ENCODE measurements at places on chromosomes 16 and 17.
A peak's percentile ranks its signal among the peaks of the same experiment; 100 is the strongest.

GRCh38 chr17:55259684-55260111, 5.1 kb upstream of the HLF start:
- H3K36me3 ChIP-seq = no peaks in the 10 kb centered on the region
- no peak overlapping the region for H3K27ac ChIP-seq
- DNase-seq = no peak
- peaks cover 29% of the 10 kb centered on the region for H3K27me3 ChIP-seq
- H3K4me3 ChIP-seq = no peak overlapping the region

DNA sequence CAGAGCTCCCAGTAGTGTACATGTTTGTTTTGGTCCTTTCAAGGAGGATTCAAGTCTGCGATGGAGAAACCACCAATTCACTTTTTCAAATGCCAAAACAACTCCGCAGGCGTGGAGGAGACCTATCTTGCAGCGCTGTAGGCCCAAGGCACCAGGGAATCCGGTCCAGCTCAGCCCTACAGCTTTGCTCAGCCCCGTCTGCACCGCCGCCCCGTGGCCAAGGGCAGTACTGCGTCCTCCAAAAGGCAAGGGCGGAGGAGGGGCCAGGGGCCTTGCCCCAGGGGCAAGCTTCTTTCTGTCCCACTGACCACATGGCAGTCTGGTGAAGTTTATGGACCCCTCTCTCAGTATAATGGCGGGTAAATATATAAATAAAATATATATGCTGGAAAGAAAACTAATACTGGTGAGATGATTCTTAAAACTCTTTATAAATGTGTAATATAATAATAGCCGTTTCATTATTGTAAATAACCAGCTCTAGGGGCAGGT, 709 bp upstream of the CD300LG start:
- H3K4me1 ChIP-seq = no peaks in the 10 kb centered on the region
- no peak overlapping the region for H3K27ac ChIP-seq
- H3K27me3 ChIP-seq = peaks cover 12% of the 10 kb centered on the region
- DNase-seq = peak; percentile 35

- no peak for DNase-seq
- peaks cover 25% of the 10 kb centered on the region for H3K27me3 ChIP-seq
- H3K4me3 ChIP-seq = no peak within 1 kb of the TSS
- H3K4me1 ChIP-seq = no peaks in the 10 kb centered on the region
Observed at GRCh38 chr17:8965394-8966168, at the start of gene PIK3R5. TSS of gene PIK3R5 (minus strand) at chr17:8965707. CDS start at chr17:8911494, 54,213 bp downstream.

GRCh38 chr17:16470265-16470664, 21.7 kb downstream of the LRRC75A start:
- peaks cover 2% of the 10 kb centered on the region for H3K27me3 ChIP-seq
- H3K4me3 ChIP-seq = no peak overlapping the region
- no peak overlapping the region for H3K27ac ChIP-seq
- no peaks in the 10 kb centered on the region for H3K4me1 ChIP-seq
- DNase-seq = no peak

- no peak overlapping the region for H3K4me3 ChIP-seq
- DNase-seq = no peak
- H3K36me3 ChIP-seq = peaks cover 6% of the 10 kb centered on the region
- no peaks in the 10 kb centered on the region for H3K27me3 ChIP-seq
- H3K27ac ChIP-seq = no peak overlapping the region
Observed at GRCh38 chr16:11051879-11052808, 107.8 kb downstream of the CLEC16A start.

- DNase-seq = no peak
- H3K36me3 ChIP-seq = no peaks in the 10 kb centered on the region
- H3K27me3 ChIP-seq = no peaks in the 10 kb centered on the region
- H3K27ac ChIP-seq = no peak overlapping the region
- no peak overlapping the region for H3K4me3 ChIP-seq
- H3K4me1 ChIP-seq = no peaks in the 10 kb centered on the region
Observed at GRCh38 chr17:31688701-31689100, 170.3 kb downstream of the COPRS start.

DNA sequence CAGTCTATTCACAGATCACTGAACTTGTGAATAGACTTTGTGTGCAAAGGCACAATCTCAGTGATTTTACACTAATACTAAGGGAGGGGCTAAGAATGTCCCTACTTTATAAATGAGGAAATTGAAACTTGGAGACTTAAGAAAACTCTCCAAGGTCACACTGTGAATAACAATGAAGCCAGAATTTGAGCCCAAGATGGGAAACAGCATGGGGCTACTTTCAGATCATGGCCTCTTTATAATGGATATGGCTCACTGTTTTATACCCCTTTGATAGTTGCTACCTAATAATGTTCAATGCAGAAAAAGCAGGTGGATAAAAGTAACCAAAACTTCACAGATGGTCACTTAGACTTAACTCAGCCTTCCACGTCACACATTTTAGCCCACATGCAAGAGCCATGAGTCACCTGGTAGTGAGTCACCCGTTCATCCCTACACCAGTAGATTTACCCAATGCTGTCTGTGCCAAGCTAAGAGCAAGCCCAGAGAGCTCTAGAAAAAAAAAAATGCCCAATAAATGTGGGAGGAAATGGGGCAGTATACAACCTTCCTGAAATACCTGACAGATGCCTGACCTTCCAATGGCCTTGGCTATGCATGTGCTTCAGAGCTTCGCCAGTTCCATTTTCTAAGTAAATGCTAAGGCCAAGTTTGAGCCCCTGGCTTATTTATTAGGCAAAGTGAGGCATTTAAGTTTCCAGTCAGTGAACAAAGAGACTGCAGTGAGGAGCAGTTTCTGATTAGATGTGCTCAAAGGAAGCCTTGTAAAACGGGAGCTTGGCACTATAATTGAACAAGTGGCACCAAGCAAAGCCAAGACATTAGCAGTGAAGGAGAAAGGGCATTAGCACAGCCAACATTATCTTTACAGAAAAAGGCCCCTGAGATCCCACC, 219.7 kb downstream of the TMEM114 start:
- H3K4me3 ChIP-seq = no peak overlapping the region
- H3K27ac ChIP-seq = no peak overlapping the region
- peak; percentile 3 for DNase-seq

GRCh38 chr16:80006241-80007215, 406.0 kb upstream of the MAF start:
- H3K4me3 ChIP-seq = no peak overlapping the region
- no peaks in the 10 kb centered on the region for H3K27me3 ChIP-seq
- H3K36me3 ChIP-seq = no peaks in the 10 kb centered on the region
- peaks cover 11% of the 10 kb centered on the region for H3K4me1 ChIP-seq
- peak overlapping the region; percentile 46 for H3K27ac ChIP-seq
- peak; percentile 69 for DNase-seq

DNA sequence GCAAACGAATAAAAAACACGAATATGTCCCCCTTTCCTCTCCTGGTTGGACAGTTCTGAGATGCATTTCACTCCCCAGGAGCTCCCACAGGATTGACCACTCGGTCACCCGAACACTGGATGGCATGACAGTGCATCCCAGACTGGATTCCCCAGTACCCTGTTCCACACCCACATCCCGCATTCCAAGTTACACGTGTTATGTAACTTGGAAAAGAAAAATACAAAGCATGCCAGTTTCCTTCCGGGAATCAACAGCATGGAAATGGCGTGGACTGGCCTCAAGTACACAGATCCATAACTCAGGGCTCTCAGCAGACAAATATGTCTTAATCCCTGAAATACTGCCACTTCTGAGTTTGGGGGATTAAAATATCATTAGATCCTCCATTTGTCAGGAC, 12.6 kb upstream of the KLHL36 start:
- no peaks in the 10 kb centered on the region for H3K4me1 ChIP-seq
- H3K27me3 ChIP-seq = no peaks in the 10 kb centered on the region
- H3K27ac ChIP-seq = no peak overlapping the region
- no peak for DNase-seq
- no peaks in the 10 kb centered on the region for H3K36me3 ChIP-seq

DNA sequence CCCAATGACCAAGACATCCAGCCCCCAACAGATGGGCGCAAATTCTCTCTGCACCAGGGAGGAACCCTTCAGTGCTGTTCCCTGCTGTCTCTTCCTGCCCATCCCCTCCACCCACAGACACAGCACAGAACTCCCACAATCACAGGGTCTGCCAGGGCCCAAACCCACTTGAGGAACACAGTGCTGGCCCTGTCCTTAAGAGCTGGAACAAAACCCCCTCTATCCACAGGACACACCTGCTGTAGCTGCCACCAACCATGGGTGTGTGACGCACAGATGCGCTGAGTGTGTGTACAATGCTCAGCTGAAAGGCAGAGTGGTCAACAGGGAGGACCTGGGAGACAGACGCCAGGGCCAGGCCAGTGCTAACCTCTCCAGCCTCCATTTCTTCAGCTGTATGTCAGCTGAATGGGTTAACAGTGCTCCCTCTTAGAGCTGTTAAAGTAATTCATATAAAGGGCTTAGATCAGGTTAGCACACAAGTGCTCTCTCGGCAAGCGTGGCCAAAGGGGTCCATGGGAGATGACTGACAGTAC, 62.1 kb downstream of the AMFR start:
- no peaks in the 10 kb centered on the region for H3K27me3 ChIP-seq
- no peak overlapping the region for H3K27ac ChIP-seq
- no peak overlapping the region for H3K4me3 ChIP-seq
- peaks cover 22% of the 10 kb centered on the region for H3K36me3 ChIP-seq
- H3K4me1 ChIP-seq = peaks cover 4% of the 10 kb centered on the region

DNA sequence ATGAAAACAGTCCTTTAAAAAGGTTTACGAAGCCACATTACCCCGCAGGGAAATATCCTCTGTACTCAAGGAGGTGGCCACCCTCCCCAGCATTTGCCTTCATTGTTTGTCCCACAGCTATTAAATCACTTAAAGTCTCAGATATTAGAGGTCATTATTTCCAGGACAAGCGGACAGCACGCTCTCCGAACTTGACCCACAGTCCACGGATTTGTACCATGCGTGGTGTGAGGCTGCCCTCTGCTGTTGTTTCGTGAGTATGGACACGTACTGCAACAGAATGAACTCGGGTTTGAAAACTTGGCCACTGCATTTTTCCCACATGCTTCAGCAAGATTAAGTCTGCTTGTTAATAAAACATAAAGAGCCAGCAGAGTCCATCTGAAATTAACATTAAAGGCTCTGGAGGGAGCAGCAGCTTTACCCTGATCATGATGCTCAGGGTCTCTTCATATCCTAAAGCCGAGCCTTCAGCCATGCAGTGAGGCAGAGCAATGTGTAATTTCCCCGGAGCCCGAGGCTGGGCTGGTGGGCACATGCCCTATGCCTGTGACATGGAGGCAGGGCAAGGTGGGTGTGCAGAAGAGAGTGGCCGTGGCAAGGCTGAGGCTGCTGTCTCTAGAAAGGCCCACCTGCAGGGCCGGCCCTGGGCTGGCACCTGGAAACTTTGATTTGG, 19.7 kb downstream of the MEAK7 start:
- H3K4me1 ChIP-seq = no peaks in the 10 kb centered on the region
- no peak overlapping the region for H3K4me3 ChIP-seq
- DNase-seq = peak; percentile 23
- peaks cover 30% of the 10 kb centered on the region for H3K36me3 ChIP-seq

- no peak overlapping the region for H3K4me3 ChIP-seq
- no peaks in the 10 kb centered on the region for H3K36me3 ChIP-seq
- DNase-seq = peak; percentile 95
- H3K27me3 ChIP-seq = no peaks in the 10 kb centered on the region
Observed at GRCh38 chr16:57000271-57001025, 11.1 kb downstream of the NLRC5 start.

DNA sequence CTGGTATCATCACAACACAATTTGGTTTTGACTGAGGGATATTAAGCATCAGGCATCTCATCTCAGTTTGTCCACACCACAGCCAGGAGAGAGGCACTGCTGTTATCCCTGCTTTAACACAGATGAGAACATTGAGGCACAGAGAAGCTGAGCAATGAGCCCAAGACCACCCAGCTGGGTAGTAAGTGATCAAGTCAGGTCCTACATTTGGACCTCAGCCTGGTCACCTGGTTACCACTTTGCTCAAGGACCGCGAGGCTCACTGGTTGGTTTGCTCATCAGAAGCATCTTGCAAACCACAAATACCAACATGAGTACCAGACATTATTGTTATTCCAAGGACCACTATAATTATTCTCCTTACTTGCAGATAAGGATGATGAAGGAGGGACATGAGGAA, 245.5 kb downstream of the CBLN1 start:
- H3K4me1 ChIP-seq = no peaks in the 10 kb centered on the region
- H3K36me3 ChIP-seq = no peaks in the 10 kb centered on the region
- H3K4me3 ChIP-seq = no peak overlapping the region
- no peaks in the 10 kb centered on the region for H3K27me3 ChIP-seq

DNA sequence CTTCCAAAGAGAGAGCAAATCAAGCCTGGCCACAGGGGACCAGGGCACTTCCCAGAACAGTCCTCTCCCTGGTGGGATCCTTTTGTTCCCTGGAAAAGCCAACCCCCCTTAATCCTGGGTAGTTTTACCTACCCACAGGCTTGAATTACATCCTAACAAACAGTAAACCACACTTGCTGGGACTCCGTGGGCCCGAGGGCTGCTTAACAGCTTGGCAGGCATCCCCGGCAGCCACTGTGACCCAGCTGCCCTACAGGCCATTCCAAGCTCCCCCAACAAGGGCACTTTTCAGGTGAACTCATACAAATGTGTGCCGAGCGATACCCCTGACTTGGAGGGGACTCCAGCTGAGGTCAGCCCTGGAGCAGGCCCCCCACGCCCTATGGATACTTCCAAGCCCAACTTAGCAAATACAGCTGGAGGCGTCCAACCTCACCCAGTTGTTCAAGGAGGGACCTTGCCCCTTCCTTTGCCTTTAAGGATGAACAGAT, 26.4 kb downstream of the ADCY9 start:
- no peaks in the 10 kb centered on the region for H3K36me3 ChIP-seq
- no peak overlapping the region for H3K4me3 ChIP-seq
- DNase-seq = no peak
- H3K4me1 ChIP-seq = no peaks in the 10 kb centered on the region
- H3K27me3 ChIP-seq = no peaks in the 10 kb centered on the region
- no peak overlapping the region for H3K27ac ChIP-seq

GRCh38 chr17:13671341-13671740, 69.6 kb upstream of the HS3ST3A1 start:
- no peaks in the 10 kb centered on the region for H3K27me3 ChIP-seq
- H3K4me3 ChIP-seq = no peak overlapping the region
- H3K36me3 ChIP-seq = no peaks in the 10 kb centered on the region
- peak; percentile 43 for DNase-seq
- H3K4me1 ChIP-seq = peaks cover 5% of the 10 kb centered on the region
- no peak overlapping the region for H3K27ac ChIP-seq

DNA sequence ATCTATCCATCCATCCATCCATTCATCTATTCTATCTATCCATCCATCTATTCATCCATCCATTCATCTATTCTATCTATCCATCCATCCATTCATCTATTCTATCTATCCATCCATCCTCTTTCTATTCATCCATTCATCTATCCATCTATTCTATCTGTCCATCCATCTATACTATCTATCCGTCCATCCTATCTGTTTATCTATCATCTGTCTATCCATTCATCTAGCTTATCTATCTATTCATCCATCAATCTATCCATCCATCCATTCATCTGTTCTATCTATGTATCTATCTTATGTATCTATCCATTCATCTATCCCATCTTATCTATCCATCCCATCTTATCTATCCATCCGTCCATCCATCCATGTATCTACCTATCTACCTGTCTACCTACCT, 8.8 kb downstream of the RNF213 start:
- H3K4me1 ChIP-seq = peaks cover 2% of the 10 kb centered on the region
- no peaks in the 10 kb centered on the region for H3K36me3 ChIP-seq
- no peak for DNase-seq

- H3K4me1 ChIP-seq = peaks cover 4% of the 10 kb centered on the region
- no peak for DNase-seq
- H3K36me3 ChIP-seq = no peaks in the 10 kb centered on the region
- no peaks in the 10 kb centered on the region for H3K27me3 ChIP-seq
- no peak overlapping the region for H3K4me3 ChIP-seq
- no peak overlapping the region for H3K27ac ChIP-seq
Observed at GRCh38 chr16:14193316-14193871, 122.3 kb downstream of the MRTFB start.

GRCh38 chr17:12693640-12694039, 27.9 kb downstream of the MYOCD start:
- no peak overlapping the region for H3K4me3 ChIP-seq
- H3K36me3 ChIP-seq = no peaks in the 10 kb centered on the region
- no peaks in the 10 kb centered on the region for H3K27me3 ChIP-seq
- no peak overlapping the region for H3K27ac ChIP-seq
- H3K4me1 ChIP-seq = no peaks in the 10 kb centered on the region
